GM12878 (cell line): ENCODE measurements at places on chromosomes 1 and 21.

DNA sequence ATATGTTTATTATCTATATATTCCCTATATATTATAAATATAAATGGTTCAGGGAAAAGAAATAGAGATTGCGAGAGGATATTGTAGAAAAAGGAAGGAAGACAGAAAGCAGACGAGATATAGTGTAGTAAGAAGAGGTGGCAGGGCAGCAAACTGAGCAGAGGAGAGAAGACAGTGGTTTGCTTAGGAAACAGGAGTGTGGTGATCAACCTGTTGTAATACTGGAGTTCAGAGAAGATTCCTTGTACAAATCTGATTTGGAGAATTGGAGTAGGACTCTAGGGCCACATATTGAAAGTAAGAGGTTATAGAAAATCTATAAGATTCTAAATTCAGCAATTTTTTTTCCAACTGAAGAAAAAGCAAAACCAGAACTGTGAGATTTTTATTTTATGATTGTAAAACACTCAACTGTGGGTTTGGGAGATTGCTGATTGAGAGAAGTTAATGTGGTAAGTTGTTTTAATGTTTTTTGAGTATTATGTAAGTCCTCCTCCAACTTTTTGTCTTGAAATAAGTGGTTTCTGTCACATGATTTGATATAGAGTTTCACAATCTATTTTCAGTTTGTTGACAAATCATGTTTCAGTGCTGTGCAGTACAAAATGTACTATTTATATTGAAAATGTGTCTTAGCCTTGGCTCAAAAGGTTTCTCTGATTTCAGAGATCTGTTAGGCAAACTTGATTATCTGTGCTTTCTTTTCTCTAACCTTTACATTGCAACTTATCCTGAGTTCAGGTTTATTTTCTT, 9.6 kb upstream of the AMY2B start:
- DNase-seq, result peak; percentile 15

GRCh38 chr1:218266356-218266755, 18.7 kb upstream of the RRP15 start:
- no peak for DNase-seq

GRCh38 chr1:18831656-18832055, 27.8 kb downstream of the TAS1R2 start:
- no peak for DNase-seq

- no peak for DNase-seq
These were observed 63.1 kb downstream of the ACOT7 start for GRCh38 chr1:6330410-6330911.

DNA sequence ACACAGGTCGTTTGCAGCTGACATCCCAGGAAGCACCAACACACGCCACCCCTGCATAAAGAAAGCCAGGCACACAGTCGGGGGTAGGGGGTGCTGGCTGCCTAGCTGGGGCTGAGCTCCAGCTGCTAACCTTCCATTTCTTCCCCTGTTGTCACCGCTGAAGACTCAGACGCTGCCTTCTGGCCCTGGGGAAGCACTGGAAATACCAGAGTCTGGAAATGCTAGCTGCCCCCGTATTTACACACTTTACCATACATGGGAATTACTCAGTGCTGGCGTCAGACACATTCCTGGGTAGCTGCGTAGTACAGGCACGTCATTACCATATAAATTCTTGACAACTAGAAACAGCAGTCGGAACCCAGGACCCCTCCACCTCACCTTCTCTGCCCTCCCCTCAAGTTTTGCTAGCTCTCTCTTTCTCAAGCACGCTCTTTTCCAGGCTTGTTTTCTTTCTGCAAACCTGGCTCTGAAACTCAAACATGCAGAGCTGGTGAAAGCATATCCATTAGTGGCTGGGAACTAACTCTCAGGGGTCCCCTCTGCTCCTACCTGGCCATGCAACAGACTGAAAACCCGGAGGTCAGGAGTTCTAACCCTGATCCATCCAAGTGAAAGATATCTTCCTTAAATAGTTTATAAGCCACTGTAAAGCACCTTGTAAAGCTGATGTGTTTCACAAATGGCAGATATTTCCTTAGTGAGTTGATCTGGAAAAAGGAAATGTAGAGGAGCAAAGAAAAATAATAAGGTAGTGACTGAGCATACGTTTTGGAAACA, 3.3 kb downstream of the CSRP1 start:
- DNase-seq, result no peak

DNA sequence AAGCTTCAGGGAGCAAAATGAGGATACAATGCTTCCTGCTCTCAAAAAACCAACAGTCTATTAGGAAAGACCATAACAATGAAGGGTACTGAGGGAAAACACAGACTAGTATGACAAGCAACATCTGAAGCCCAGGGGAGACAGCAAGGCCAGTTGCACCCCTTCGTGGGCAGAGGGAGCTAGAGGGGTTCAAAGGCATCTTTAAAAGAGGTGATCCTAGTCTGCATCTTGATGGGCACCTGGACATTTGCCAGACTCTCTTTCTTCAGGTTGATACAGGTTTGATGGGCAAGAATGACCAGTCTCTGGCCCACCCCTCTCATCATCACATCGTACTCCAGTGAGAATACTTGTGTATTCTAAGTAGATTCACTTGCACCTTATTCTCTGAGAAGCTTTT, 177.7 kb downstream of the VAV3 start:
- DNase-seq, result no peak

DNA sequence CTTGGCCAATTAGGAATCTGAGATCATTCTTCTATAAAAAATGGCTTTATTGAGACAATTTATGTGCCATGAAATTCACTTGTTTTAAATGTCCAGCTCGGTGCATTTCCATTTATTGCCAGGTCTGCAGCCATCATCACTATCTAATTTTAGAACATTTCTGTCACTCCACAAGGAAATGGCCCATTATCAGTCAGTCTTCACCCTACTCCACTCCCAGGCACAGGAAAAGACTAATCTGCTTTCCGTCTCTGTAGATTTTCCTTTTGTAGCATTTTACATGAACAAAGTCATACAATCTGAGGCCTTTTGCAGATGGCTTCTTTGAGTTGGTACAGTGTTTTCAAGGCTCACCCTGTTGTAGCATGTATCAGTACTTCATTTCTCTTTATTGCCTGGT, 27.2 kb downstream of the KIF26B start:
- DNase-seq, result no peak

DNA sequence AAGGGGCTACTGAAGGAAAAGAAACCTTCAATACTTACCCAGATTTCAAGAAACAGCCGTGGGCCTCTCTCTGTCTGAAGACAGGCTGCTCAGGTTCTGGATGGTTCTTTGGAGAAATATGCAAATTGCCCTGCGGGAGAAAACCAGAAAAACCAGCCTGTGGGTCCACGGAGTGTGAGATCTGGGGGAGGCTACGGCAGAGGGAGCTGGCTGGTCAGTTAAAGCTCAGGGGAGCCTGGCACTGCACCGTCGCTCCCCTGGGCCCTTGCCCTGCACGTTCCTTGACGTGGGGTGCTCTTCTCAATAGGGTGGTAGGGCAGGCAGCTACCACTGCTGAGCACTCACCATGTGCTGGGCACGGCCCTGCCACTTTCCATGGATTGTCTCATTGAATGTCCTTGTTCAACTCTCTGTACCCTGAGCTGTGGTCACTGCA, 12.7 kb downstream of the TMCO4 start:
- no peak for DNase-seq
